Kidney glomerular epithelial cell (primary cell): ENCODE measurements at places on chromosomes 4 and X.
A peak's percentile ranks its signal among the peaks of the same experiment; 100 is the strongest.

DNA sequence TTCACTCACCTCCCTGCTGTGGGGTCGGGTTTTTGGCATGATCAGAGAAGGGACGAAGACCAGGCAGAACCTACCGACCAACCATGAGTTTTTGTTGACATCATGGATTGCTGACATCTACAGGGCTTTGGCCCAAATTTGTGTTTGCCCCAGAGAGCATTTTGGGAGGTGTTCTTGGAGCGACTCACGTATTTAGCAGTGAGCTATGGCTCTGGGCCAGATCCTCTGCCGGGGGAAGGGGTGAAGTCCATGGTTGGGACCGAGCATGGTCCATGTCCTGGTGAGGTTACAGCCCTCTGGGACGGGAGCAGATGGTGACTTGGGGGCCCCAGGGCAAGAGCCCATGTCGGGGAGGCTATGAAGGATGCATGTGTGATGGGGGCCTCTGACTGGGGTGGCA lies 17.4 kb downstream of the SORCS2 start:
- no peak for DNase-seq

GRCh38 chrX:43949669-43950068 lies 23.5 kb downstream of the NDP start:
- no peak for DNase-seq

DNA sequence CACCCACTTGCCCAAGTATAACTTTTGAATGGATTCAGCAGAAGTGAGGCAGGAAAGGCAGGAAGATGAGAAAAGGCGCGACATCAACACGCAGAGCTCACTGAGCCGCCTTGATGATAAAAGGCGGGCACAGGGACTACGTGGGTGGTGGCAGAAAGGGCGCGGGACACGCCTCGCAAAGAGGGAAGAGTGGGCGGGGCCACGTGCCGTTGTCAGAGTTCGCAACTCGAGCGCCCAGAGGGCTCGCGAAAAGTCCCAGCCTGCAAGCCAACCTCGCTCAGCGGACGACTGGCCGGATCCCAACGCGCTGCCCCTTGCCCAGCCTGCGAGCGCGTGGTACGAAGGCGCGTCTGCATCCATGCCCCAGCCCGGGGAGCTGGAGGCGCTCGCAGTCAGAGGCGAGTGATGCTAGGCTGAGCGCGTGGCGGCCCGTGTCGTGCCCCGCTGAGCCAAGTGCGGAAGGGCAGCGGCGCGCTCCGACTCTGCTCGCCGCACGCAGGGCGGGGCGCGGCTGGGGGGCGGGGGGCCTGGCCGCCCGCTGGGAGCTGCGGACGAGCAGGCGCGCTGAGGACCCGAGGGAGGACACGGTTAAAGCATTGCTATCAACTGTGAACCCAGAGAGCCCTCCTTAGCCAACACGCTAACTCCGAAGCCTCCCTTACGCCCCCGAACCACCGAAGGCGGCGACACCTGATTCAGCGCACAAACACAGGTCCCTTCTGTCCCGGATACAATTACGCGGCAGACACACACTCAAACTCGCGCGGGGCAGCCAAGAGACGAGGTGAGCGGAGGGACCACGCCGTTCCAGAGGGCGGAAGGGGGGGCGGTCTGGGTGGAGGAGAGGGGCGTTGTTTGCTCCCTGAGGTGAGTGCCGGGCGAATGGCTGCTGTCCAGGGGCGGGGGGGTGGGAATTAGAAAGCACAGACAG lies at the start of gene UGT8:
TSS of gene UGT8 (plus strand) at position 617 of the 931 bp plus-strand sequence. CDS start 24,074 bp downstream, outside the sequence.
- DNase-seq: peak; percentile 33

- peak; percentile 8 for DNase-seq
Observed at GRCh38 chr4:96183611-96184010, 343.7 kb downstream of the PDHA2 start.

DNA sequence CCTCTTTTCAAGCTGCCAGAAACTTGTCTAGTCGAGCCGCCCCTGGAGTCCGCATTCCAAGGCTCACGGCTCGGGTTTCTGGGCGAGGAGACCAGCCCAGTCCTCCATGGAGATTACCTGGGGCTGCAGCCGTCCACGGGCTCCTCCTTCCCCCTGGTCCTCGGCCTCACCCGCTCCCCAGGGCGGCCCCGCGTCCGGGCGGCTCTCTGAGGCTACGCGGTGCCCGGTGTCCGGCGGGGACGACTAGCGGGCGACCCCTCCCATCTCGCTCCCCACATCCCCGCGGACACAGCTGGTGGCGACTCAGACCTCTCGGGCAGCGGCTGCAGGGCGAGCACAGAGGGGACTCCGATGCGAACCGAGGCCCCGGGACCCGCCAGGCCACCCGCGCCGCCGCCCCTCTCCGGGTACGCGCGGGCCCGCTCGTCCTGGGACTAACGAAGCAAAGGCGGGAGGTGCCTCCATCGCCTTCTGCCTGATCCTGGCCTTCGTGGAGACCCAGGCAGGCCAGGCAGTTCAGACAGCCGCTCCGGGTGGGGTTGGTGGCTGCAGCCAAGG lies 159.4 kb downstream of the TRAM1L1 start:
- DNase-seq: no peak

GRCh38 chr4:117249333-117249732 lies 164.0 kb upstream of the TRAM1L1 start:
- DNase-seq: no peak

- no peak for DNase-seq
Observed at GRCh38 chrX:104137496-104137895, 19.3 kb downstream of the SLC25A53 start.

DNA sequence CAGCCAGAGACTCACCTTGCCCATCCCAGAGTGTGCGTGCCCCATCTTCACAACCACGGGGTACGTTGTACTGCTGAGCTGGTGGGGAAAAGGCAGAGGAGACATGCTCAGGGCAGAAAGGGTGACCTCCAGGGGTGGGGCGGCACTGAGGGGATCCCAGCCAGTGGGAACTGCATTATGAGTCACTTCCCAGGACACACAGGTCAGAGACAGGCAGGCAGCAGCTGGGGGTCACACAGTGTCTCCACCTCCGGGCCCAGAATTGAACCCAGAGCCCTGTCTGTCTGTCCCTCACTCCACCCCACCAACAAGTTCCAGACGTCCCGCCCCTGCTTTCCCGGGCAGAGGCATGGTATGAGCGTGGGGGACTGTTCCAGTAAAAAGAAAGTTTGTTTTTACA lies 4.8 kb upstream of the TIMP1 start:
- no peak for DNase-seq

DNA sequence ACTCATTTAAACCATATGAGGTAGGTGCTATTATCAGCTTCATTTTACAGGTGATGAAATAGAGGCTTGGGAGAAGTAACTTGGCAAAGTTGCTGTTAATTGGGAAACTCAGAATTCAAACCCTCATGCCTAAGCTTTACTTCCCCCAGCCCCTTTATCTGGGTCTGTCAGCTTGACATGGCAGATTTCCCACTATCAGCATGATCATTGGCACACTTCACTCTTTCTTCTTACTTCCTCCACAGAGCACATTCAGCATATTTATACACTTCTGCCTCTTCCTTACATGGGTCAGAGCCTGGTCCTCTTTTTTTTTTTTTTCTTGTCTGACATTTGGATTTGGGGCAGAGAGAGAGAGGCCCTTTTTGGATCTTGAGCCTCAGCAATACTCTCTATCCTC lies 56.5 kb upstream of the ARX start:
- DNase-seq: no peak
